ENCODE measurements at places on chromosomes 3 and 15.

DNA sequence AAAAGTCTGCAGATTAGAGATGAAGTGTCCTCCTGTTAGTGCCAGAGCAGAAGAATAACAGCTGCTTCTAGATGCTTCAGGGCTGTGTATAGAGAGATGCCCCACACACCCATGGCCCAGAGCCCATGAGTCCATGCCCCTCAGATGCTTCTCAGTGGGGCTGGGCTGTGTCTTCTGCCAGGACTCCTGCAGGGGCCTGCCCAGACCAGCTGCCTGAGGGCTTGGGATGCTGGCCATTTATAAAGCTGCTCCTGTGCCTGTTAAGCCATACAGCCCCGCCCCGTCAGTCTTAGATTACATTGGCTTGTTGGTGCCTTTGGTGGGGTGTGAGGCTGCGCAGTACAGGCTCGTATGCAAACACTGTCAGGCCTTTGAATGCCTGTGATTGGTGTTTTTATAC, 318.0 kb upstream of the CTDSPL start:
- no peak for DNase-seq

GRCh38 chr15:70490148-70490837, 273.1 kb downstream of the UACA start:
- no peak for DNase-seq

DNA sequence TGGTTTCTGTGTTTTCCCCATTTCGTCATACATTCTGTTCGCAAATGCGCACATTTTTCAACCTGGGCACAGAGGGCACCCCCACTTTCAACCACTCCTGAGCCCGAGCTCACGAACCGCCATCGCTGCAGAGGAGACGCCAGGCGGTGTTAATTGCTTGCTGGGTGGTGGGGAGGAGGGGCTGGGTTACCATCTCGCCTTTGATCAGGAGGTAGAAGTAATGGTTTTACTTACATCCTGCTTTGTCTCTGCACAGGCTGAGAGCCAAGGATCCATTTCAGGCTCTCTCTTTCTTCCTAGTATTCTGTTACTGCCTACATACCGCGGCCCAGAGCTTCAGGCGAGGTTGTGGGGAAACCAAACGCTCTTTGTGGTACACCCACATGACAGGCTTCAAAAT, 177.3 kb upstream of the WNT5A start:
- no peak for DNase-seq

DNA sequence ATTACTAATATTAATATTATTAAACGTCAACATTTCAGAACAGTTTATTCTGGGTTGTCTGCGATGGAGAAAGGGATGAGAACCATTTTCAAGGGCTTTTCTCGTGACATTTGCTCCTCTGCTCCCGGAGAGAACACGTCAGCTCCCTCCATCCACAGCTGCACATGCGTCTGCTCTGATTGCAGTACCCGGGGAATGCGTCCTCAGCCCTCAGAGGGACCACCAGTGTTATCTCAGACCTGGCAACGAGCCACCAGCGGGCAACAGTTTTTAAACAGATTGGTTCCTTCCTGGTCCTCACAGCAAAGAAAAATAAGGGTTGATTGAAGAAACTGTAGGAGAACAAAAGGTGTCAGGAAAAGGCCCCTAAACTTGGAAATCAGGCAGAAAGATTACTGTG, 202.2 kb upstream of the ADAMTS9 start:
- no peak for DNase-seq

DNA sequence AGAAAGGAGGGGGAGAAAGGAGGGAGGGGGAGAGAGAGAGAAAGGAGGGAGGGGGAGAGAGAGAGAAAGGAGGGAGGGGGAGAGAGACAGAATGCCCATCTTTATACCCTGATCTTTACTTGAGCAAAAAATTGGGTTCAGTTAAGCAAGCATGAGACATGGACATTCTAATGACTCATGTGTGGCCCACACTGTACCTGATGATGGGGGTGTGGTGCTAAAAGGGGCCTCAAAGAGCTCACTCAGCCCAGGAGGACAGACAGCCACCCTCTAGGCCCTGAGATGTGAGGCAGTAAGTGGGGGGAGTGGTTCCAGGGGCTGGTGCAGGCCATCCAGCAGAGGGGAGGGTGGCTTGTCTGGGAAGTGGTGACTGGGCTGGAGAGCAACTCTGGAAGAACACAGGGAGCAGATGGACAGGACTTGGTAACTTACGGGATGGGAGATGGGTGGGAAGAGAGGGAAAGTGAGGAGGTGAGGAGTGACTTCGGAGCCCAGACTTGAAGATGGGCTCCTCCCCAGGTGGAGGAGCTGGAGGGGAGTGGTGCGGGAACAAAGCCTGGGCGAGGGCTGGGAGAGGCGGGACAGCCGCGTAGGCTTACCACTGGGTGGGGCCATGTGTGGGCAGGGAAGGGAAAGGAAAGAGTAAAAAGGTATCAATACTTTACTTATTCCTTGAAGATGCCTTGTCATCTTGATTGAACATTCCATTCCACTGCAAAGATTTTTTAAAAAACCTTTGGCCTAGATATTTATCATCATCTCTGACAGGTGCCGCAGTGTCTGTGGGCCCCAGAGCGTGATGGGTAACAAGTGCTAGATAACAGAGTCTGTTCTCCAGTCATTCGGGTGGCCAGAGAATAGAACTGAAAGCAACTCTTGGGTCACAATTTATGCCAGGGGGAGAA, 32.3 kb downstream of the TSPAN3 start:
- no peak for DNase-seq

DNA sequence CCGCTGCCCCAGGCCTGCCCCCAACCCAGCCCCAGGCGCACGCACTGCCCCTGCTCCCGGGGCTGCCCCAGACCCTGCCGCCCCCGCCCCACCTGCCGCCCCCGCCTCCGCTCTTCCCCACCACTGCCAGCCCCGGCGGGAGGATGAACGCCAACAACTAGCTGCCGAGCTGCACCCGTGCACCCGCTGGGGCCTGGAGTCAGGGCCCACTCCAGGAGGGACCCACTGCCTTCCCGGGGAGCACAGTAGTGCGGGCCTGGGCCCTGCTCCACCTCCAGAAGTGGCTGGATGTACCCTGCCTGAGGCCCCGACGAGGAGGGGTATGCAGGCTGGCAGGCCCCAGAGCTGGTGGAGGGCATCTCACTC, 10.9 kb downstream of the ZBTB47 start:
- DNase-seq: no peak

GRCh38 chr3:40843208-40843624, 318.5 kb downstream of the ZNF621 start:
- DNase-seq: no peak

DNA sequence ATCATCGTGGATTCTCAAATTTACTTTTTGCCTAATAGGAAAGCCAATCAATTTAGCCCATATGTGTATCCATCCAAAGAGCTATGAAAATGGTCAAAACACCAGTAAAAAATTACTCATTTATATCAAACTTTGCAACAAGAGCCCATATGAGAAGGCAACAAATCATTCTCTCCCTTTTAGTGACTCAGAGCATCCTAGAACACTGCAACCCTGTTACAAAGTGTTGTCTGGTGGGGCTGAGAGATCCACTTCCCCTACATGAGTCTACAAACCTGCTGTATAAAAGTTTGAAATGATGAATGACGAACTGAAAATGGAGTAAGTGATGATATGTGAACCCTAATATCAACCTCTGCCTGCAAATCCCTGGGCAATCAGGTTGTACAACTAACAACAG, 23.3 kb downstream of the PDZRN3 start:
- no peak for DNase-seq

Data from RWPE1 (cell line).